ENCODE measurements at places on chromosomes 12 and 14.

- no peak for DNase-seq
Measured at GRCh38 chr12:59329462-59329861, 266.4 kb upstream of the SLC16A7 start.

DNA sequence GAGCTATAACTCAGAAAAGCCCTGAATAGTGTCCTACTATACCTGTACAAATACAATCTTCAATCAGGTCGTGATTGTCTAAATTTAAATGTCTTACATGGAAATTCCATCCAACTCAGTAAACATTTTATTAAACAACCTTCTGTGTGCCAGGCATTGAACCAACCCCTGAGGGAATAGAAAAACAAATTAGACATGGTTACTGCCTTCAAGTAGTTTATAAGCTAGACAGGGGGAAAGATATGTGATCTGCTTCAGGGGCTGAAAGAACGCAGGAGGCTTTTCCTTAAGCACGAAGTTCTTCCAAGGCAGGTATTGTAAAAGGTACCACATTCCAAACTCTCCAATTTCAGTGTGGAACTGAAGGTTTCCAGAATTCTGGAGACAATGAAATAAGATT lies 39.7 kb upstream of the STAB2 start:
- DNase-seq, result no peak

DNA sequence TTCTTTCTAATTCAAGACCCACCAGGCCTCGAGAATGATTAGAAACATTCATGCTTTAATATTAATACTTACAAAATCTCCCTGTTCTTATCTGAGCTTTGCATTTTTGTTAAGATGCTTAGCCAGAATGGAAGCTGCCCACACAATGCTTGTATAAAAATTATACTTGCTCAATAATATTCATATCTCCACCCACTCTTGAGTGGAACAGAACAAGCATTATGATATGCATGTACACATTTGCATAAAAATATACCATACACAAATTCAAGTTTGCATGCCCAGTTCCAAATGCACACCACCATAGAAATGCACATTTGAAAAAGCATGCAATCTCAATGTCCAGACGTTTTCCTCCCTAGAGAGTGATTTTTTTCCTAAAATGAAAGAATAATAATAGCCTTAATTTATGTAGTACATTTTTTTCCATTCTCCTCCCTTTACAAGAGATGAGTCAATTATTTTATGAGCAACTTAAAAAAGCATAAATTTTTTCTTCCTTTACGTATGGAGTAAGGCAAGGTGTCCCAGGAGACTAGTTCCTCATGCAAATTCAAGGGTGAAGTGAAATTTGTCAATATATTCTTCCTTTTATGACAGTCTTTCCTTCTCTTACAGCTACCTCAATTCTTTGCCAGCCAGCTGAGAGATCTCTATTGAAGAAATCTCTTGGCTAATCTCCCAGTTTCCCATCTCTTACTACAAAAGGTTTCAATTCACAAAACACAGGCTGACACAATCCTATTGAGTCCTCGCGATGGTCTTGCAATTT lies 313.1 kb upstream of the GARIN6 start:
- no peak for DNase-seq

GRCh38 chr12:93507165-93507564 lies 39.9 kb downstream of the MRPL42 start:
- DNase-seq, result no peak

GRCh38 chr14:75877292-75877691 lies 104.5 kb downstream of the TGFB3 start:
- no peak for DNase-seq

DNA sequence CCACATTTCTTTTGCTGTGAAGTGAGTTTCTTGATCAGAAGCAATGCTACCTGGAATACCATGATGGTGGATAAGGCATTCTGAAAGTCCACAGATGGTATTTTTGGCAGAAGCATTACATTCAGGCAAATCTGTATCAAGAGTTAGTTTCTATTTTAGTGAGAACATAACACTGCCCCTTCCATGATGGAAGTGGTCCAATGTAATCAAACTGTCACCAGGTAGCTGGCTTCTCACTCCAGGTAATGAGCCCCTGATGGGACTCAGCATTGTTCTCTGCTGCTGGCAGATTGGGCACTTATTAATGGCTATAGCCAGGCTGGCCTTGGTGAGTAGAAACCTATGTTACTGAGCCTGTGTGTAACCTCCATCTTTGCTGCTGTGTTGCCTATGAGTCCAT lies 80.7 kb downstream of the KCNA5 start:
- no peak for DNase-seq

Data from endothelial cell (in vitro differentiated cells).